ACHN (cell line): ENCODE measurements at places on chromosomes 2 and 18.

GRCh38 chr2:85266146-85267041, 61.4 kb downstream of the TGOLN2 start:
- DNase-seq, result peak; percentile 68

DNA sequence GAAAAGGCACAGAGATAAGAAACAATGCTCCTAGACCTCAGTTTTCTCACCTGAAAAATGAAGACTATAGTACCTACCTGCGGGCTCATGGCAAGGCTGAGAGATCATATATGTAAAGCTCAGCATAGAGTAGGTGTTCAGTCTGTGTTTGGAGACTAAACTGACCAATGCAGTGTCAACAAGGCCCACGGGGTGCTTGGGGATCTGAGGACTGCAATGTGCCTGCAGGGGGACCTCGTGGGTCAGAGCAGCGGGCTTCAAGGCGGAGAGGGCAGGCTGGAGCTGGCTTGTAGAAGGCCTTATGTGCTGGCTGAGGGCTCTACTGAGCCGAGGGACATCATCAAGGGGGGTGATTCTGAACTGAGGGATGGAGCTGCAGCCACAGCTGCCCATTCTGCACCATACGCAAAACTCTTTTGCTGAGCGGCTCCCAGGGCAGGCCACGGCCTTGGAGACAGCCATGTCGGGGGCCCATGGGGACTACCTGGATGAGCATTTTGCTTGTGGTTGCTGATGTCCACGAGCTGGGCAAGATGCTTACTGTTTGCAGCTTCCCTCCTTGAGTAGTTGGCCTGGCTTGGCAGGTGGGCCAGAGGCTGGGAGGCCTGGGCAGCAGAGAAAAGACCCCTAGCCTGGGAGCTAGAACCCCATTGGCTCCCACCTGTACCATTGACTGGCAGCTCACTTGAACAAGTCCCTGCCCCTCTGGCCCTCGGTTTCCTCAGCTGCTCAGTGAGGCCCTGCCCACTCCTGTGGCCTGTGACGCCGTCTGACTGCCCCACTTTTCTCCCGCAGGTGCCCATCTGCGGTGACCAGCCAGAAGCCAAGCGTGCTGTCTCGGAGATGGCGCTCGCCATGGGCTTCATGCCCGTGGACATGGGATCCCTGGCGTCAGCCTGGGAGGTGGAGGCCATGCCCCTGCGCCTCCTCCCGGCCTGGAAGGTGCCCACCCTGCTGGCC, 23.5 kb downstream of the STEAP3 start:
- DNase-seq, result no peak

DNA sequence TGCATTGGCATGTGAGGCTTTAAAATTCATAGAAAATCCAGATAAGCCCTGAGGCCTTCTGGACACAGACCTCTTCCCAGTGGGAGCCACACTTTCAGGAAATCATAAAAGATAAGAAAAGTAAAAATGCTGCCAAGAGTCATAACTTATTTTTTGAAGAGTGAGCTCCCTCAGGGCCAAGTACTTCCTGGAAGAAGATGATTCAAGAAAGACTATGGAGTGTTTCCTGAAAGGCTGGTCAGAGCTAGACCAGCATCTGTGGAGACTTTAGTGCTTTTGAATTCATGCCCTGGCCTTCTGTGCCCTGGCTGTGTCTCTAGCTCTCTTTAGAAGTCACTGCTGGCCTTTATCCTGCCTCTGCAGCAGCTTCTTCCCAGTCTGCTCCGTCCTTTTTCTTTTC, 6.4 kb upstream of the XDH start:
- DNase-seq, result no peak

DNA sequence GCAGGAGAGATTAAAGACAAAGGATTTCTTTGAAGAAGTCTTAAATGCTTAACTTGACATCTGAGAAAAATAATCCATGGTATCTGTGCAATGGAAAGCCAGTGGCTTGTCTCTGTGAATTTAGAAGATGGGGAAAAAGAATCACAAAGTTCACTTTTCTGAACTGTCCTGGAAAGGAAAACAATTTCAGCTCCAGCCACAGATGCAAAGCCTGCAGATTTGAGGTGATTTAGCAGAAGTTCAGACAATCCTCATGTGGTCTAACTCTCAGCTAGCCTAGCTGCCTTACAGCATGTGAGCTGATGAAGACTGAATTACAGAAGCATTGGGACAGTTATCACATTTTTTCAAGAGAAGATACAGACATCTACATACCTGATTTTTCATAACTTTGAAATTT, 126.7 kb upstream of the ITGB6 start:
- DNase-seq, result no peak

GRCh38 chr2:120133572-120134244, 89.5 kb downstream of the TMEM185B start:
- DNase-seq, result no peak

GRCh38 chr2:170162271-170162632, 15.7 kb upstream of the MYO3B start:
- no peak for DNase-seq

DNA sequence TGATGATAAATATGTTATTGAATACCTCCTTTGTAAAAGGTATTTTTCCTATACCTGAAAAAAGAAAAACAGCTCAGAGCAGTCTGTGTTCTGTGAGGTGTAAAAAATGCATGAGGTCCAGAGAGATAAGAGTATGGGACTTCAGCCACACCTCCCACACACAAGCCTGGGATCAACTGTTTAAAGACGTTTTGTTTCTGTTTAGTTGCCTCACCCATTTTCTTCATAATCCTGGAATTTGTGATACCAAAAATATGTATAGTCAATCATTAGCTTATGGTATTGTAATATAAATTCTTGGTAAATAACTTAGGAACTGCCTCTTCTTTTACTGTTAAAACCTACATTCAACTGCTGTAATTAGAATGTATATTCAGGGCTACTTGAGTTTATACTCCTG, 1322.9 kb upstream of the TMEFF2 start:
- peak; percentile 72 for DNase-seq

- DNase-seq, result no peak
Measured at GRCh38 chr2:54594048-54594447, 129.4 kb upstream of the EML6 start.

GRCh38 chr2:200138391-200139124, 167.9 kb upstream of the SPATS2L start:
- no peak for DNase-seq

DNA sequence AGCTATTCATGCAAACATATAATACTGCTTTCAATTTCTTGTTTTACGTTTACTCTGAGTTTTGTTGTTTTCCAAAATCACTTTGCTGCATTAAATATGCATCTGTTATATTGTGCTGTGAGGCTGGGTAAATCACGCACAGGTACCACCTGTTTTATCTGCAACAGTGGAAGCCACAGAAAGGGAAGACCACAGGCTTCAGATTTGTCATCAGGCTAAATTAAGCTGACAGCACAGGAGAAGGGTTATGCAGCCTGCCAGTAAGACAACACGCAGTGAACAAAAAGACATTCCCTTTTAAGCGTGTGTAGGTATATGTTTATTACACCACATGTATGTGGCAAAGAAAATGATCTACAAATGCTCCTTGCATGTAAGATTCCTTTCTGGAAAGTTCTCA, 38.2 kb downstream of the ZNF516 start:
- no peak for DNase-seq

GRCh38 chr2:51000849-51001617, 30.9 kb downstream of the NRXN1 start:
- no peak for DNase-seq

- no peak for DNase-seq
Measured at GRCh38 chr2:191638079-191638801, 39.7 kb upstream of the NABP1 start.

DNA sequence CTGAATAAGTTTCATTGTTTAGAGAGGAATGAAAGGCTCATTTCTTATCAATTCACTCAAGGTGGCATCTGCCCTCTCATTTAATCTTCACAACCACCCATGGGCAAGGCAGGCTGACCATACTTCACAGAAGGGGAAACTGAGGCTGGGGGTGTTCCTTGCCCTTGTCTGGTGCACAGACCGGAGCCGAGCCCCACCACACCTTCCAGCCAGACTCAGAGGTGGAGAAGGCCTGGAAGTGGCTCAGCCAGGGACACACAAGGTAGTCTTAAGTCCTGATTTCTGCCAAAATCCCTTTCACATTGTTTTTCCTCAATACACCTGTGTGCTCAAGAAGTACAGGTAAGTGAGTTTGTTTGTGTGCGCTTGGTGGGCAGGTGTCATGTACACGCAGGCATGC, 111.9 kb upstream of the TEX51 start:
- DNase-seq, result no peak

- no peak for DNase-seq
Measured at GRCh38 chr2:67565262-67565661, 168.1 kb downstream of the ETAA1 start.

DNA sequence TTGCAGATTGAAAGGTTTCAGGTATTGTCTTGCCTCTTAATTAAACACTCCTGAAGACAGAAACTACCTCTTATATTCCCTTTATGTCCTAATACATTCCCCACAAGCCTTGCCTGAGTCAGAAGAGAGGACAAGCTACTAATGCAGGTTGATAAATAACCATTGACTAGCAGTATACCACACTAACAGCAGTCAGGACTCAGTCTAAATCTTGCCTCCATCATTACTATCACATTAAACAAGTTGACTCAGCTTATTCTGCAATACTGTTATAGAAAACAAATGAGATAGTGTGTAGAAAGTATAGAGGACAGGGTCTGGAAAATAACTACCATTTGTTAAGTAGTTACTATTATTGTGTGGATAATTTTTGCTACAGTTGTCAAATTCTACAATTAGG, 63.8 kb downstream of the TTC21B start:
- DNase-seq, result no peak

- no peak for DNase-seq
Measured at GRCh38 chr2:128473175-128474035, 154.7 kb upstream of the HS6ST1 start.

DNA sequence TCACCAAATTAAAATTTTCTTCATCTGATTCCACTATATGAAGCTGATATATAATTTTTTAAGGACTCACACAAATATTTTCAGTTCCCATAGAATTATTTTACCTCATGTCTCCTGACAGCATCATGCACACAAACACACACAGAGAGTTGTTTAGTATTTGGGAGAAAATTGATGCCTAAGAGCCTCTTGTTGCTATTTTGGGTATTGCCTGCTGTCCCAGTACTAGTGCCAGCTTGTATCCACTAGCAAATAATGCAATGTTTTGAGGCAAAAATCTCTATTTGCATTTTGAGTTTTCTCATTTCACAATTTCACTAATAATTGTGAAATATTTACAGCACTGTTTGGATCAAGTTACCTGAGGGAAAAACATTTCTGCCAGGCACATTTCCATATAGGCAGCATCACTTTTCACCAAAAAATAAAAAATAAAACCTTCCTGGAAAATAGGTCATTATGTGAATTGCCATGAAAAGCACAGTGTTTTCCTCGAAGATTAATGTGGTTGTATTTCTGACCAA, 328.2 kb downstream of the KCNJ3 start:
- DNase-seq, result no peak

GRCh38 chr2:12637754-12638153, 79.0 kb upstream of the TRIB2 start:
- DNase-seq, result no peak

- DNase-seq, result peak; percentile 60
Measured at GRCh38 chr2:95025406-95026319, at the start of gene MAL. Gene MAL (plus strand): TSS chr2:95025708. CDS start chr2:95025793, 85 bp downstream.

DNA sequence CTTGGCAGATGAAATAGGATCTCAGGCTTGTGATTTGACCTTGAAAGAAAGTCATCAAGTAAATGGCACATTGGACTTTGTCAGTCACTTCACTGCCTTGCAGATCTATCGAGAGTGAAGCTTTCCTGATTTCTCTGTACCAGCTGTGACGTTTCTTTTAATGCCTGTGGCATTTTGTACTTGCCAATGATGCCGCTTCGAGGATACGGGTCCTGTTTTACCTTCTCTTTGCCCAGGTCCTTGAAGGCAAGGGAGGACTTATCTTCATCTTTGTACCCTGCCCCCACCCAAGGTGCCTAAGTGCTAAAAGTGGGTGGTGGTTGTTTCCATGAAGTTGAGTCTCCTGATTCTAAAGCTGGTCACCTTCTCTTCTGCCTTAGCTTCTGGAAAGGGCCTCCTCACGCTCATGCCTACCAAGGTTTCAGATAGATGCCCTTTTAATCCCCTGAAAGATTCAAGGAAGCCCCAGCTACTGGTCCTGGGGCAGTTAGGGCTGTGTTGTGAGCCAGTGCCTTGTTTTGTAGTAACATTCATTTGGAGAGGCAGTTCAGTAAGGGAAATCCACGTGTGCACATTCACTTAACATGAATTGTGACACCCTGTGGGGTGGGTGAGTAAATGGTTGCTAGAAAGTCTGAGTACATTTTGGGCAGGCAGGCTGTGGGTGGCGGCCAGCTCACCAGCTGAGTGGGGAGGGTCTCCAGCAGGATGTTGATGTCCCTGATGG, 6.1 kb downstream of the LBH start:
- no peak for DNase-seq

DNA sequence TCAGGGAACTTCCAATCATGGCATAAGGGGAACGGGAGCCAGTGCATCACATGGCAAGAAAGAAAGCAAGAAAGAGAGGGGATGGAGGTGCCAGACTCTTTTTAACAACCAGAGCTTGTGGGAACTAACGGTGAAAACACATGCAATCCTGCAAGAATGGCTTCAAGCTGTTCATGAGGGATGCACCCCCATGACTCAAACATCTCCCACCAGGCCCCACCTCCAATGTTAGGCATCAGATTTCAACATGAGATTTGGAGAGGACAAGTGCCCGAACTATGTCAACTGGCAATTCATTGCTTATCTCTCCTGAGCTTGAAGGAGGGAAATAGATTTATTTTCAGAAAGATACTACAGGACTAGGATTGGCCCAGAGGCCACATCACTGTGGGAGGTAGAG, 270.0 kb downstream of the SLC4A3 start:
- DNase-seq, result no peak

GRCh38 chr2:181656450-181657291, at the start of gene CERKL:
Gene CERKL (minus strand): TSS chr2:181657105. CDS start chr2:181657006, 99 bp downstream.
- DNase-seq, result peak; percentile 64

DNA sequence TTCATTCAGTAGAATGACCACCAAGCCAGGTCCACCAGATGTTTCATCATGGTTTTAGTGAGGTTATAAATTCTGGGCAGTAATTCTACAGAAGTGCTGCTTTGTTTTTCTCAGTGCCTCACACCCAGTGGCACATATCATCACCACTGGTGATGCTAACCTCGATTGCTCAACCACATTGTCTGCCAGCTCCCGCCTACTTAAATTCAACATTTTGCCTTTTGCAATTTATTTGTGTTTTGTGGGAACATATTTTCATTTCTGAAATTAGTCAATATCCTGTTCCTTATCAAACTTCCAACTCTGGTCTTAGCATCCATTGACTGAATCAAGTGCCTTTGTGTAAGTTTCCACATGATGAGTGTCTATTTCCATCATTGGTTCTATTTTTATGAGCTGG, 62.3 kb upstream of the TMEM178A start:
- no peak for DNase-seq

GRCh38 chr2:43701111-43701510, 24.9 kb upstream of the C1GALT1C1L start:
- DNase-seq, result no peak

DNA sequence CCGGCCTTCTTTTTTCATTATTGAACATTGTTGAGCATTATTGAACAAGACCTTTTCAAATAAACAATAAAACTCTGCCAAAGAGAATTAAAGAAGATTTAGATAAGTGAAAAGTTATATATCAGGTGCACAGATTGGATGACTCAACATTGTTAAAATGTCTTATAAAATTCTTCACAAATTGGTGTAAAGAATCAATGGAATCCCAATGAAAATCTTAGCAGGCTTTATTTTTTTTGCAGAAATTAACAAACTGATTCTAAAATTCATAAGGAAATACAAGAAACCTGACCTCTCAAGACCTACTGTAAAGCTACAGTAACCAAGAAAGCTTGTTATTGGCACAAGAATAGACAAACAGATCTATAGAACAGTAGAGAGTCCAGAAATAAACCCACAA, 70.3 kb downstream of the LAMA1 start:
- DNase-seq, result no peak

- DNase-seq, result no peak
Measured at GRCh38 chr18:25141886-25142285, 210.1 kb downstream of the ZNF521 start.
